ENCODE measurements at places on chromosomes 12 and 14.

- DNase-seq = no peak
Measured at GRCh38 chr12:89800435-89800834, 91.8 kb upstream of the ATP2B1 start.

DNA sequence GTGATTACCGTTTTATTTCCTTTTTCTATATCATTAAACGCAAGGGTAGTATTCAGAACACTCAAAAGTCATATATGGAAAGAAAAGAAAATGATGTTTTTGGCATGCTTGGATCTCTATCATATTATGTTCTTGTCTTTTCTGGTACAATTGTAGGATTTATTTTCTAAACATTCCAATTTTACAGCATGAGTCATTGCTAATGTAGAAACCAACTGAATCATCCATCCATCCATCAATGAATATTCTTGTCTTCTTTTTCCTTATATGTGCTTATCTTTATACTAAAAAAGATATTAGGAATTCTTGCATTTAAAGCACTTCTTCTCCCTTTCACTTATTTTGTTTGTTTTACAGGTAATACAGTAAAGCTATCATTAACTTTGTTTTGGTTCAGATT lies 20.4 kb upstream of the AMIGO2 start:
- no peak for DNase-seq

DNA sequence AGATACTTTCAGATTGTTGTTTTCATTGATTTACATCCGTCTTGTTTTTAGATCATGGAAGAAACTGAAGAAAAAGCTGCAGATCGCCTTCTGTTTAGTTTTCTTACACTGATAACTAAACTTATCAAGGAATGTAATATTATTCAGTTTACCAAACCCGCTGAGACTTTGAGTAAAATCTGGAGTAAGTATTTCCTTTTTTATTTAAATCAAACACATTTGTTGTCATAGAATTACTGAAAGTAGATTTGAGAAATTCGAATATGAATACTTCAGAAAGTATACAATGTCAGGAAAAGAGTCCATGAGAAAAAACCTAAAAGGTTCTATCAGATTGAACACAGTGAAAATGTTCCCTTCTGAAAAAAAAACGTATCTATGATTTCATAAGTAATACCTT lies 32.0 kb downstream of the ARL1 start:
- no peak for DNase-seq

DNA sequence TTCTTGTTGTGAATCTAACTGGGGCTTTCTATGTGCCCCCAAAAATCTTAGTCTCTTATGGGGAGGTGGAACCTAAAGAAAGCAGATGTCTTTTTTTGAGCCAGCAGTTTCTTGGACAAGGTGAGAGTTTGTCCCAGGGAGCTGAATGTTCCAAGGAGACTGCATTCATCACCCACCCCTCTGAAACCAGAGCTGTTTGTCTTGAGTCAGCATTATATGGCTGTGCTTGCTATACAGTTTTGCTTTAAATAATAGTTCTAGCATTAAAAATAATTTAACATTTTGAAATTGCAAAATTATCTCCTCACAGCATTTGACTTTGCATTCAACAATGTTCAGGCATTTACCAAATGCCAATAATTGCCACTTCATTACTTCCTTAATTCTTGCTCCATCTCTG lies 813.3 kb downstream of the BCL11B start:
- no peak for DNase-seq

- no peak for DNase-seq
Measured at GRCh38 chr14:98404811-98405210, 867.2 kb downstream of the BCL11B start.

DNA sequence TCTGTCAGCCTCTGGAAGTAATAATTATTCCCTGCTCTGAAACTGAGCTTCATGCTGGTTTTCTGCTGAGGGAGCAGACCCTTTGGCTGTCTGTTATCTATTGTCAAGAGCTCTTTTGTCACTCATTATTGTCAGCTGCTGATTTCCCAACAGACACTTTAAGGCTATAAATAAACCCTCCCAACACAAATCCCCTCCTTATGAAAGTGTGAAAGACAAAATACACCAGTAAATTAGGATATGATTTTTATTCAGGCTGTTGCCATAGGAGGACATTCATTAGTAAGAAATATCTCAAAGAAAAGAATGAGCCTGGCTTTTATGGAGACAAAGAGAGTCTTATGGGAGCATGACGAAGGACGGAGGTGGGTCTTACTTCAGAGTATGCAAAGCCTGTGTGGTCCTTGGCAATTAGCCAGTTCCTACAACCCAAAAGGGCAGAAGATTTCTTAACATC lies 180.8 kb downstream of the CRADD start:
- no peak for DNase-seq

DNA sequence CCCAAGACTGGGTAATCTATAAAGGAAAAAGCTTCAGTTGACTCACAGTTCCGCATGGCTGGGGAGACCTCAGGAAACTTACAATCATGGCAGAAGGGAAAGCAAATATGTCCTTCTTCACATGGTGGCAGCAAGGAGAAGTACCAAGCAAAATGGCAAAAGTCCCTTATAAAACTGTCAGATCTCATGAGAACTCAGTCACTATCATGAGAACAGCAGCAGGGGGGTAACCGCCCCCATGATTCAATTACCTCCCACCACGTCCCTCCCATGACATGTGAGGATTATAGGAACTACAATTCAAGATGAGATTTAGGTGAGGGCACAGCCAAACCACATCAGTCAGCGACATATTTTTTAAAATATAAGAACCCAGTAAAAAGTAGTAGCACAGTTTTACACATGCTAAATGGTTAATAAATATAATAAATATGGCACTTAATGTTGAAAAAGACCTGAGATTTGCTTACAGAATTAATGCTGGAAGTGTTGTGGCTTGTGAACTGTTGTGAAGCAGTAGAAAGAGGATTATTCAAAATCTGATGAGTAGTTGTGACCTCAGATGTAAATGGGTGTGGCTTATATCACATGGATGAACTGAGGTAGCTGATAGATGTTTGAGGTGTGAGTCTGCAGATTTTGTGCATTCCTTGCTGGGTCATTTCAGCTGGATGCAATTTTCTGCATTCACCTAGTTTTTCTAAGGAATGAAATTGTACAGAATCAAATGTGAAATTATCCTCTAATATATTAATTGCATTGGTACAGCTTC lies 46.9 kb upstream of the CHPT1 start:
- DNase-seq = no peak

- DNase-seq = no peak
Measured at GRCh38 chr12:117047810-117048584, 51.2 kb downstream of the TESC start.

GRCh38 chr14:69696204-69696527 lies 70.8 kb upstream of the SRSF5 start:
- no peak for DNase-seq

DNA sequence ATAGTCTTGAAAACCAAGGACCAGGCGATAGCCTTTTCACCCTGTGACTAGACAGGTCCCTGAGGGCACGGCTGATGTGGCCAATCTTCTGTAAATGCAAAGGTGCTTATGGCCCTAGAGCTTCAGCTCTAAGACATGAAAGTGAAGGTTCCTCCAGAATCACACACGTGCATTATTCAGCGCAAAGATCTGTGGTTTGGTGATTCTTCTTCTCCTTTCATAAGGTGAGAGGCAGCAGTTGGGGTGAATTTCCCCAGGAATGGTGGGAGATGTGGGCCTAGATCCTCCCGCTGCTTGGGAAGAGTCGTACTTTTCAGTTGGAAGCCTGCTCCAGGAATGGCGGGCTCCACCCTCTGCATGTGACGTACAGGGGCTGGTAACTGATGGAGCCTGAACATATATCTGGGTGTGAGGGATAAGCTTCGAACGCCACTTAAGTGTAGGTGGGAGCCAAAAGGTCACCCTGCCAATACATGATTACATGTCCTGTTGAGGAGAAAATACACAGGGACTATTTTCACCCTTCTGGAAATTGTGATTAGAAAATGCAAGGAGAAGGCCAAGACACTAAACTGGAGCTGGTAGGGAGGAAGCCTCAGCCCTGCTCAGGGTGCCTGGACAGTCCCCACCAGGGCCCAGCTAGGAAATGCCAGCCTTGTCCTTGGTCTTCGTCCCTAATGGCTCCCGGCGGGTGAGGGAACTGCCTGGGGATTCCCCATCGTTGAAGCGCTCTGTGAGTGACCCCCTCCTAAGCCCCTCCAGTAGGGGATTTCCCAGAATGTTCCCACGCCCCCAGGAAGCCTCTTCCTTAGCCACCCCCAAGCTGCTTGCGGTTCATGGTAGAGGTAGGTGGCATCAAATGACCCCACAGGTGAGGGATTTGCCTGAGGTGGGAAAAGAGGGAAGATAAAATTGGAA lies 17.6 kb downstream of the BATF start:
- peak; percentile 37 for DNase-seq
